ENCODE measurements at places on chromosomes 11 and 22.

GRCh38 chr11:119758291-119758690, 29.3 kb upstream of the NECTIN1 start:
- DNase-seq: no peak

DNA sequence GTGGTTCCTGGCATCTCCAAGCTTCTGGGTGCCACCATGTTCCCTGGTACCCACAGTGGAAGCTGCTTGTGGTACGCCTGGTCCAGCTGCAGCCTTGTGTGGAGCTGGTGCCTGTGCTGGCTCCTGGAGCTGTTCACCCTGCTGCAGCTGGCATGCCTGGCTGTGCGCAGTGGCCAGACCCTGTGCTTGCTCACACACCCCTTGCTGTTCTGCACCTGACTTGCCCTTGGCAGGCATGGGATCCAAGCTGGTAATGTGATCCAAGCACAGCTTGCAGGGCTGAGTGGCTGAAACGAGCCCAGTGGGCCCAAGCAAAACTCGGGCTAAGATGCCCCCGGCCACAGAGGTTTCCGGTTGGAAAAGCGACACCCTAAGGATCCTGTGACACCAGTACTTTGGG, 104.7 kb upstream of the CLMP start:
- DNase-seq: no peak

- DNase-seq: no peak
These were observed 43.2 kb downstream of the CD82 start for GRCh38 chr11:44608651-44608990.

DNA sequence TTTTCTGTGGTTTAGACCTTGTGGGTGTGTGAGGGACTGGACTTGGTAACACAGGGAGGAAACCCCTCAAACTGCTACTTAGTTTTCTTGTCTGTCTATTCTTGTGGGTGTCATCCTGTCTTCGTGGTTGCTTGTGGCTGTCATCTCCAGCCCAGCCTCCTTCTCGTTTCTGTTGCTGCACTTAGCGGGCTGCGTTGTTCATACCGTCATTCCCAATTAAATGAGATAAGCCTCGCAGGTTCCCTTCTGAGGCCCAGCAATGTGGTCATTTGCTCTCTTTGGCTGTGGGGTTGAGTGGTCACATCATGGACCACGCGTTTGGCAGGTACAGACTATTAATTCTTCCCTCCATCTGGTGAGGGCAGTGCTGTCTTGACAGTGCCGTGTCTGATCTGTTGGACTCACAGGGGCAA, 18.8 kb downstream of the PANX1 start:
- no peak for DNase-seq

DNA sequence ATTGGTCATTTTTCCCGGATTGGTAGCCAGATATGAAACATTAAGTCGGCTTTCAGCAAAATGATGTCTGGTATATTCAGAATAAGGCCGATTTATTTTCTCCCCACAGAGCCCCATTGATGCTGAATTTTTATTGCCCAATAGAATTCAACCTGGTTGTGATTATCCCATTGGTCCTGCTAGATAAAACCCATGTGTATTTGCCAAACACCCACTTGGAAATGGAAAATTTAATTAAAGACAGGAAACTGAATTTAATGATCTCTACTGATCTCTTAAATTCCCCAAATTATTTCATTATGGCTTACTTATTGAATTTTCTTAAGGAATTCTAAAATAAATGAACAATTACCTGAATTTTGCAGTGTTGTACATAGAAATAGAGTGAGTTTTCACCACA, 609.8 kb downstream of the NTM start:
- no peak for DNase-seq

- no peak for DNase-seq
These were observed 7.3 kb downstream of the PANX2 start for GRCh38 chr22:50177537-50178470.

- DNase-seq: peak; percentile 0
These were observed 36.1 kb upstream of the OR8B8 start for GRCh38 chr11:124481365-124482323.

DNA sequence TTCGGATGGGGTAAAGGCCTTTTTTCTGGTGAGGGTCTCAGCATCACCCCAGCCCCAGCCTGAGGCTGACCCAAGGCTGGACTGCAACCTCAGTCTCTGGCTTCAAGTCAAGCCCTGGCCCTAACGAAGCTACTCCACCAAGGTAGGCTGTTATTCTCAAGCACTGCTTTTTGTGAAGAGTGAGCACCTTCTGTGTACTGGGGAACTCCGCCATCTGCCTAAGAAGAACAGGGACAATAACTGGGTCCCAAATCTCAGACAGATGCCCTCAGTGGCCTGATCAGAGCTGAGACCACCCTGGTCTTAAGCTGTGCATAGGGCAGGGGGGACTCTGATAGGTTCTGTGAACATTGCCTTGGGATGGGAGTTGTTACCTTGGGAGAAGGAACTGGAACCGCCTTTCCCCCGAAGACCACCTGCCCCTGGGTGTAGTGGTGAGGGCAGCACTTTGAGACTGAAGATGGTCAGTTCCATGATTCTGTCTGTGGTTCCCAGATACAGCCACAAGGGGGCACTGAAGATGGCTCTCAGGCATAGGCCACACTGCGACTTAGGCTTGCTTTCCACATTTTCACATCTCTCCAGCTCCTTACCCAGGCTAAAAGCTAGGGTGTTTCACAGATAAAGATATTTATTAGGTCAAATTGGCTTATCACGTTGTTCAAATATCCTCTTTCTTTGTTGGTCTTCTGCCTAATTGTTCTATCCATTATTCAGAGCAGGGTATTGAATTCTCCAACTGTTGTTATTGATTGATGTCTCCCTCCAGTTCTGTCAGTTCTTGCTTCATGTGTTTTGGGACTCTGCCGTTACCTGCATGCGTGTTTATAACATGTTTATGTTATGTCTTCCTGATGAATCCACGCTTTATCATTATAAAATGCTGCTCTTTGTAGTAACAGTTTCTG, 11.8 kb upstream of the UVRAG start:
- DNase-seq: no peak

DNA sequence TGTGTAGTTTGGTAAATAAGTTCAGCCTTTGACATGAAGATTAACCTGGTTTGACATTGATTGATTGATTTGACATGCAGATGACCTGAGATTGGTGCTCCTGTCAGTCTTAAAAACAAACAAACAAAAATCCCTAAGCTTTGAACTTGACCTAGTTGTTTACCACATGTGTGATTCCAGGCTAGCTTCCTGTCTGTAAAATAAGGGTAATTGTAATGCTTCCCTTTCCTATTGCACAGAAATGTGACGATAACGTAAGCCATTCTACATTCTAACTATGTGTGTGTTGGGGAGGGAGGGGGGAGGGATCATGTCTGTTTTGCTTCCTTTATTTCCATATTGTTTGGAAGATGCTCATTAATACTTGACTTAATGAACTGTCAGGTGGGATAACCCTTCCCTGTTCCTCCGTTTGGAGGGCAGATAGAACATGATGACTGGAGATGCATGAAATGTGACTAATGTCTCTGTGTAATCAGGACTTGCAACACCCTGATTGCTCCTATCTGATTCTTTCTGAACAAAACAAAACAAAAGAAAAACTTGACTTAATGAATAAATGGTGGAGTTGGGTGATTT, 106.1 kb upstream of the CLMP start:
- no peak for DNase-seq

DNA sequence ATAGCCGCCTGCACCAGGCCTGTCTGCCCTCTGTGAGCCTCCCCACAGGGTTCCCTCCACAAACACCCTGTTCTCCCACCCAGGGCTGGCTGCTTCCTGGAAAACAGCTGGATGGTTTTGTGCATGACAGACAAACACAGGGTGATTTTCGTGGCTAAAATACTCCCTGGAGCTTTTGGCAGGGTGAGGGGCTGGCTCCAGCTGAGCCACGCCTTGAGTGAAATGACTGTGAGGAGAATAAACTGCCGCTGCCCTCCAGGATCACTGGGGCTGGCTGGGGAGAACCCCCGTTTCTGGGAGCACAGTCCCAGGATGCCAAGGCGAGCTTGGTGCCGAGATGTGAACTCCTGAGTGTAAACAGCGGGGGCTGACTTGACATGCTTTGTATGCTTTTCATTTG, 20.3 kb upstream of the PPP6R3 start:
- DNase-seq: no peak

- DNase-seq: no peak
These were observed 69.5 kb downstream of the ADM start for GRCh38 chr11:10374386-10374785.

GRCh38 chr11:109644152-109644551, 222.2 kb downstream of the C11orf87 start:
- DNase-seq: no peak

GRCh38 chr11:12778240-12778905, 104.2 kb downstream of the TEAD1 start:
- DNase-seq: no peak

GRCh38 chr11:93444617-93445073, 98.5 kb downstream of the SMCO4 start:
- no peak for DNase-seq

- no peak for DNase-seq
These were observed 58.1 kb upstream of the BARX2 start for GRCh38 chr11:129317571-129317970.

GRCh38 chr11:109062445-109062844, 359.5 kb upstream of the C11orf87 start:
- no peak for DNase-seq

DNA sequence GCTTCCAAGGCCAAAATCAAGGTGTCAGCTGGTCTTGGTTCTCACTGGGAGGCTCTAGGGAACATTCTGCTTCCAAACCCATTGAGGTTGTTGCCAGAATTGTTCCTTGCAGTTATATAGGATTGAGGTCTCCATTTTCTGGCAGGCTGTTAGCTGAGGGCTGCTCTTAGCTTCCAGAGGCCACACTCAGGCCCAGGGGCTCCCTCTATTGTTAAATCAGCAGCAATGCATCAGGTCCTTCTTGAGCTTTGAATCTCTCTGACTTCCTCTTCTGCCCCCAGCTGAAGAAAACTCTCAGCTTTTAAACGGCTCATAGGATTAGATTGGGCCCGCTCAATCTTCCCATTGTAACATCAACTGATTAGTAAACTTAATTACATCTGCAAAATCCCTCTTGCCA, 39.3 kb upstream of the BSX start:
- no peak for DNase-seq

DNA sequence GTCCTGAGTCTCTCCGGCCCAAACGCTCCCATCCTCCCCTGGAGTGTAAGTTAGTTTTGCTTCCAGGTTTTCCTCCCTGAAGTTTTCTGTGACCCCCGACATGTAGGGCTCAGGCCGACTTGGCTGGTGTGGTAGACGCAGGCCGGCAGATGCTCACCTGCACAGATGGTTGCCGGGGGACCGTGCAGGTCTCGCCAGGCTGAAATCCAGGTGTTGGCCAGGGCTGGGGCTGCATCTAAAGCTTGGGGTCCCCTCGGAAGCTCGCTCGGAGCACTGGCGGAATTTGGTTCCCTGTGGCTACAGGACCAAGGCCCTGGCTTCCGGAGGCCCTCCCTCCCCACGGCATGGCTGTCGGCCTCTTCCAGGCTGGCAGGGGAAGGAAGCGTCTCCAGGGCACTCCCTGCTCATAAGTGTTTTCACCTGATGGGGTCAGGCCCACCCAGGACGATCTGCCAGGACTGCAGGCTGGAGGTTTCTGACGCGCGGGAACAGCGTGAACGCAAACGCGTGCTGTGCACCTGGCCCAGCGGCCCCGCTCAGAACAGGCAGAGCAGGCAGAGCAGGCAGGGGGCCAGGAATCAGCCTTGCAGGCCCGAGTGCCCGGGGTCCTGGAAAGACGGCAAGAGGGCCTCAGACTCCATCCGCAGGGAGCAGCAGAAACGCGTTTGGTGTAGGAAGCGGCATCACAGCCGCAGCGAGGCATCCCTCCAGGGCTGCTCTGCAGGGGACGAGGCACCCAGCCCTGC, 258.2 kb downstream of the BRD1 start:
- no peak for DNase-seq

GRCh38 chr11:133038850-133039249, 493.5 kb downstream of the OPCML start:
- DNase-seq: no peak

GRCh38 chr11:61966734-61967115, 709 bp downstream of the FTH1 start:
- DNase-seq: no peak

- peak; percentile 93 for DNase-seq
These were observed 17.6 kb downstream of the RNF185 start for GRCh38 chr22:31177420-31178162.

GRCh38 chr11:74468936-74469335, 1.6 kb upstream of the KCNE3 start:
- no peak for DNase-seq

DNA sequence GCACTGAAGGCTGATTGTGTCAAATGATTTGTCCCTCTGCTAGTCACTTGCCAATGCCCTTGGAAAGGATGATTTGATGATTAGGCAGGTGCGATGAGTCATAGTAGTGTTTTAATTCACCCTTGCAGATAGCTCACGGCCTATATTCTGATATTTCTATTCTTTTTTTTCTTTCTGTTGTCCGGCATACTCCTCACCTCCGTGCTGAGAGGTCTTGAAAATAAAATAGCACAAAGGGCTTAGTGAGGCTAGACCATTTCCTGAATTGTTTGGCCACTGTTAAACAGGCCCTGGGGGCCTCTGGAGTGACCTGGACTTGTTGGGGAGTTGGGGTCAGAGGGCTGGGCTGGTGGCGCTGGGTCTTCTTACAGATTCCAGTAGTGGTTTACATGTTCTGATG, 99.8 kb downstream of the ZBTB16 start:
- no peak for DNase-seq

GRCh38 chr11:60917267-60917666, 3.3 kb downstream of the TMEM109 start:
- DNase-seq: no peak

DNA sequence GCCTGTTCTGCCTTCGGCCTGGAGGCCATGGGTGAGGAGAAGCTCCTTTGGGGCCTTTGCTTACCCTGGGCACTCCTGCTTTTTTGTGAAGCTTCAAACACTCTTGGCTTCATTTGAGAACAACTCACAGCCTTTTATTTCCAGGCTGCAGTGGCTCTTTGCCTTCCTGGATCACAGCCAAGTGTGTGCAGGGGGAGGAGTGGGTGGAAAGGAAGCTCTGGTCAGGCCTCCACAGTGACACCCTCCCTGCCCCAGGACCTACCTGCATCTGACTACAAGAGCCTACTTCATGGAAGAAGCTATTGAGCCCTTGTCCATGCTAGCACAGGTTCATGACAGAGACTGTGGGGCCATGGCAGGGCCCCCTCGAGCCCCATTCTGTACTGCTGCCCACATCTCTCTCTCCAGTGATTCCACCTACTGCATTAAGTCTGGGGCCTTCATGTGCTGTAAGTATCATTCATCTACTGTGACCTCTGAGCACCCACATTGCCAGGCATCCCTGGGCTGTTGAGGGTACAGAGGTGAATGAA, 52.3 kb downstream of the GAB4 start:
- DNase-seq: no peak

- no peak for DNase-seq
These were observed 61.3 kb upstream of the DBX1 start for GRCh38 chr11:20221566-20221965.

DNA sequence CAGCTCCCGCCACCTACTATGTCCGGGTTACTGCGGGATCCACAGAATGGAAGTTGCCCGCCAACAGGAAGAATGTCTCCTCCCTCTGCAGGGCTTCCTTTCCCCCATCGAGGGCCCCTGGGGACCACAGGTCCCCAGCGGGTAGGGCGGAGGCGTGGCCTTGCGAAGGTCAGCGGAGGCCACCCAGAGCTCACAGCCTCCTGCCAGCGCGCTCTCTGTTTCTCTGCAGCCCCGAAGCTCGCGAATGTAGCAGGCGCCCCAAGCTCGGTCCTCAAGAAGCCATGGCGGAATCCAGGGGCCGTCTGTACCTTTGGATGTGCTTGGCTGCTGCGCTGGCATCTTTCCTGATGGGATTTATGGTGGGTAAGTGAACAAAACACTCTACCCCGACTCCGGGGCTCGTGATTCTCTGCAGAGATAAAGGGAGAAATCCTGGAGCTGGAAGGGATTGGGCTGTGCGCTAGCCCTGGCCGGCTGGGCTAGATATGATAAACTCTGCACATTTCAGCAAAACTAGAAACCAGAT, at the start of gene NAALAD2:
Gene NAALAD2, plus strand, starts transcription at position 186 of the 526 bp plus-strand sequence. Its CDS starts 96 bp downstream, at position 282.
- no peak for DNase-seq
